Foreskin fibroblast (primary cell): ENCODE measurements at places on chromosomes 12 and 14.

DNA sequence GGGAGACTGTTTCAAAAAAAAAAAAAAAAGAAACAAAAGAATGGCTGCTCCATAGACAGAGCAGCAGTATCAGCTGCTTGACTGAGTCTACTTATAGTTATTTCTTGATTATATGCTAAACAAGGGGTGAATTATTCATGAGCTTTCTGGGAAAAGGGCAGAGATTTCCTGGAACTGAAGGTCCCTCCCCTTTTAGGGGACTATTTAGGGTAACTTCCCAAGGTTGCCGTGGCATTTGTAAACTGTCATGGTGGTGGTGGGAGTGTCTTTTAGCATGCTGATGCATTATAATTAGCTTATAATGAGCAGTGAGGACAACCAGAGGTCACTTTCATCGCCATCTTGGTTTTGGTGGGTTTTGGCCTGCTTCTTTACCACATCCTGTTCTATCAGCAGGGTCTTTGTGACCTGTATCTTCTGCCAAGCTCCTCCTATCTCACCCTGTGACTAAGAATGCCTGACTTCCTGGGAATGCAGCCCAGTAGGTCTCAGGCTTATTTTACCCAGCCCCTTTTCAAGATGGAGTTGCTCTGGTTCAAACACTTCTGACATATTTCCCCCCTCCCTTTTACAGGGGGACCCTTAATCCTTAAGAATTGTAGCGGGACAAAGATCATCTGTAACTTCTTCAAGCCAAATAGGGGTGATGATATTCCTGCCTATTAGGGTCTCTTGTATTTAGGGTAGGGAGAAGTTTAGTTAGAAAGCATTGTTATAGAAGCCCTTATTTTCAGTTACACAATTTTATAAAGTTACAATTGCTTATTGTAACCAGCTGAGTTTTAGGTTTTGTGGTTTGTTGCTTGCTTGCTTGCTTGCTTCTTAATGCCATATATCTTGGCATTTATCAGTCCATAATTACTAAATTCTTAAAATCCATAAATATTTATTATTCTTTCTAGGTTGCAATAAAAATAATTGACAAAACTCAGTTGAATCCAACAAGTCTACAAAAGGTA, 42.5 kb downstream of the MARK3 start:
- peak; percentile 61 for DNase-seq

DNA sequence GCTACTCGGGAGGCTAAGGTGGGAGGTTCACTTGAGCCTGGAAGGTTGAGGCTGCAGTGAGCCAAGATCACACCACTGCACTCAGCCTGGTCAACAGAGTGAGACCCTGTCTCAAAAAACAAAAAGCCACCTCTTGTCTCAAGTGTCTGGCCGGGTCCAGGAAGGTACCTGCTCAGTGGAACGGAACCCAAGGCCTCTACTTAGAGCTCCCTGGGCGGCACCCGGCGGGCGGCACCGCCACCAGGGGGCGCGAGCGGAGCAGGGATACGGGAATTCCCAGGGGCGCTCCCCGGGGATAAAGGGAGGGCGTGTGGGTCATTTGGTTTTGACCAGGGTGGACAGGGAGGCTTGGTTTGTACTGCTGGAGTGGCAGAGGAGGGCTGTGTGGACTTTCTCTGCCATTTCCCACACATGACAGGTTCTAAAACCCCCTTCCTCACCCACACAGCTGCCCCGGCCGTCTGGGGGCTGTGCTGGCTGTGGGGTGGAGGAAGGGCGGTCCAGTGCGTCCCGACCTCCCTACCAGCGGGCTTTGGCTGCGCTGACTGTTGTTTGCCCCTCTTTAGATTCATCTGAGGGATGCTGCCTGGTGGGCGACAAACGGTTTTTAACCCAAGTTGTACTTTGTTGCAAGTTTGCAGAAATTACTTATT, 91.4 kb downstream of the SETD3 start:
- peak; percentile 45 for DNase-seq

DNA sequence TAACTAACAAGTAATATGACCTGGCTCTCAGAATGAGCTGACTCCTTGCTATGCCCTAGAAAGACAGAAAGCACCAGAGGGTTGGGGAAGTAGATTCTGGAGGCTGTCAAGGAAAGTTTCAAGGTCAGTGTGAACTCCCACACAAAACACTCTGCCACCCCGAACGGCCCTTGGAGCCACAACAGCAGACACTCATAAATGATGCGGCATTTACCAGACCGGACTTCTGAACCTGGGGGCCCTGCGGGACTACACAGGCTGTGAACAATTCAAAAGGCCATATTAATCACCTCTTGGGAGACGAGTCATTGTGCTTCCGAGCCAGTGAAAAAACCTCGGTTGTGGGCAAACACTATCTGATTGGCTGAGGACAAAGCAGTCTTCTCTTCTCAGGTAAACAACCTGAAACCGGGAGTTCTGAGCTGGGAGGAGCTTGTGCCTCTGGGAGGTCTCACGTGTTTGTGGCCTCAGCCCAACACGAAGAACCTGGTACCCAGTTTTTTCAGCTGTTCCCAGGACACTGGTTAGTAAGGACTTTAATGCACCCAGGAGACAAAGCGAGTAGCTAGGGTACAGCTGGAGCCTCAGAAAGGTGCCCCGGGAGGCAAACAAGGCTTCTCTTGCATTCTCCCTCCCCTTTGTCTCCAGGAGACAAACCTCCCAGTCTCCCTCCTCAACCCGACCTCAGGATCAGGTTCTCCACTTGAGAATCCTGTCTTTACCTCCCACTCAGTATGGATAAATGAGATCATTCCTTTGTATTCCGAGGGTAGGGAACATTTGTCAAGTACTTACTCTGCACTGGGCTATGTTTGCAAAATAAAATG, 35.3 kb downstream of the VWF start:
- peak; percentile 49 for DNase-seq

GRCh38 chr12:82015623-82016347, 256.6 kb upstream of the PPFIA2 start:
- no peak for DNase-seq

DNA sequence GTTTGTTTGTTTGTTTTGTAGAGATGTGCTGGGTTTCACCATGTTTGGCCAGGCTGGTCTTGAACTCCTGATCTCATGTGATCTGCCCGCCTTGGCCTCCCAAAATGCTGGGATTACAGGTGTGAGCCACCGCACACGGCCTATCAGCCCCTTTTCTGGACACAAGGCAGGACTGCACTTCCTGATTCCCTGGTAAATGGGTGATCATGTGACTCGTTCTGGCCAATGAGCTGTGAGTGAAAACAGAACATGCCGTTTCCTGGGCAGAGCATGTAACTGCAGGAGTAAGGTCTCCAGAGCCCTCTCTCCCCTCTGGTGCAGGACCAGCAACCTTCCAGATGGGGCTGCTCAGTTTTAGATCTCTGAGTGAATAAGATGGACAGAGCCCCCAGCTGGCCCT, 92.7 kb downstream of the ITPK1 start:
- DNase-seq = no peak

- peak; percentile 18 for DNase-seq
Observed at GRCh38 chr14:58362798-58363412, 32.8 kb upstream of the TOMM20L start.

DNA sequence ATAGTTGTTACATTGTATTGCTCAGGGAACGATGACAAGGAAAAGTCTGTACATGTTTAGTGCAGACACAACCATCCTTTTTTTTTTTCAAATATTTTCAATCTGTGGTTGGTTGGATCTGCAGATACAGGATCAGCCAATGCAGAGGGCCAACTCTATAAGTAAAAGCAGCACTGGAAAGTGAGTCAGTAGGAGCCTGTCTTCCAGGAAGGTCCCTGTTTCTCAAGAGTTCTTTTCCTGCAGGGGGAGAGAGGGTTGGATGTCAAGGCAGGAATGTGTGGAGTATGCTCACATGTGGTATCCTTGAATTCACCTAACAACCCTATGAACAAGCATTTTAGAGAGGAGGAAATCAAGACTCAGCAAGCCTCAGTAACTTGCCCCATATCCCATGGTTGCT, 409.1 kb downstream of the NPAS3 start:
- no peak for DNase-seq

GRCh38 chr12:109310247-109311125, 1.4 kb upstream of the FOXN4 start:
- no peak for DNase-seq

GRCh38 chr14:88934351-88934806, 109.9 kb downstream of the TTC8 start:
- no peak for DNase-seq
